CD4-positive, alpha-beta T cell treated with Interferon alpha-2 for 1 hour (primary cell): ENCODE measurements at places on chromosomes 1 and 21.
A peak's percentile ranks its signal among the peaks of the same experiment; 100 is the strongest.

- DNase-seq, result peak; percentile 21
These were observed 20.7 kb upstream of the LGALS8 start for GRCh38 chr1:236502972-236503639.

DNA sequence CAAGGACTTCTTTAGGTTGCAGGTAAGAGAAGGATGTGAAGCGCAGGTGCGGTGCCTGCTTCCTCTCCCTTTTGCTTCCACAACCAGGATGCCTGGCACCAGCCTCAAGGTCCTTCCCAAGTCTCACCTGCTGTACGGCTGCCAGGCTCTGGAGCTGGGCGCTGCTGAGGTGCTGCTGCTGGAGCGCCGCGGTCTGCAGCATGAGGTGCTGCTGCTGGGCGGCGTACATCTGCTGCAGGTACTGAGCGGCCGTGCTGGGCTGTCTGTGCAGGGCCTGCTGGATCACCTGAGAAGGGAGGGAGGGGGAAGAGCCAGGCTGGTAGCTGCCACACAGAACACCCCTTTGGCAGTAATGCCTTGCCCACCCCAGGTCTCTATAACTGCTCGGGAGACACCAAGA lies 51.3 kb upstream of the A3GALT2 start:
- no peak for DNase-seq

- DNase-seq, result no peak
These were observed 1.1 kb upstream of the TNFRSF18 start for GRCh38 chr1:1207571-1207892.

GRCh38 chr1:55650444-55650843 lies 435.3 kb upstream of the USP24 start:
- no peak for DNase-seq

DNA sequence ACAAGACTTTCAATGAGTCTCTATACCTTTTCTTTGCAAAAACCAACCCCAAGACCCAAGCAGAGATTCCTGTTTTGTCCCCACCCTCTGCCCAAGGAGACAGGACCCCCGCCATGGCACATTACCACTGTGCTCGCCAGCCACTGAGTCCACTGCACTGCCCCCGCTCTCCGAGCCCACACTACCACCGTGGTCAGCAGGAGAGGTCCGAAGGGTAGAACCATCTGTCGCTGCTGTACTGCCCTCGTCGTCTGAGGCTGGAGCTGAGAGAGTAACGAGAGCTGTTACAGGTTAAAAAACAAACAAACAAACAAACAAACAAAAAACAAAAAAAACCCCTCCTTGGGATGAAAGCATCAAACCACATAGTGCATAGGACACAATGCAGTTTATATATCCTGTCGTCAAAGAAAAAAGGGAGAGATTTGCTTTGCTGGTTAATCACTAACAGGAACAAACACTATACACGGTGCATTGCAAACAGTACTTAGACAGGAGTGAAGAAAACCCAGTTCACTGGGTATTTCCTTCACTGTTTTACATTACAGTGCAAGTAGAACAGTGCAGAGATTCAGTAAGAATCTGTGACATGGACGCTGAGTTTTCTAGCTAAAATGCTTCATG lies 71.0 kb downstream of the UBR4 start:
- DNase-seq, result no peak

- DNase-seq, result no peak
These were observed 115.7 kb downstream of the LIPI start for GRCh38 chr21:14095056-14095455.

- DNase-seq, result no peak
These were observed 403.4 kb downstream of the MATN1 start for GRCh38 chr1:30319765-30320580.

DNA sequence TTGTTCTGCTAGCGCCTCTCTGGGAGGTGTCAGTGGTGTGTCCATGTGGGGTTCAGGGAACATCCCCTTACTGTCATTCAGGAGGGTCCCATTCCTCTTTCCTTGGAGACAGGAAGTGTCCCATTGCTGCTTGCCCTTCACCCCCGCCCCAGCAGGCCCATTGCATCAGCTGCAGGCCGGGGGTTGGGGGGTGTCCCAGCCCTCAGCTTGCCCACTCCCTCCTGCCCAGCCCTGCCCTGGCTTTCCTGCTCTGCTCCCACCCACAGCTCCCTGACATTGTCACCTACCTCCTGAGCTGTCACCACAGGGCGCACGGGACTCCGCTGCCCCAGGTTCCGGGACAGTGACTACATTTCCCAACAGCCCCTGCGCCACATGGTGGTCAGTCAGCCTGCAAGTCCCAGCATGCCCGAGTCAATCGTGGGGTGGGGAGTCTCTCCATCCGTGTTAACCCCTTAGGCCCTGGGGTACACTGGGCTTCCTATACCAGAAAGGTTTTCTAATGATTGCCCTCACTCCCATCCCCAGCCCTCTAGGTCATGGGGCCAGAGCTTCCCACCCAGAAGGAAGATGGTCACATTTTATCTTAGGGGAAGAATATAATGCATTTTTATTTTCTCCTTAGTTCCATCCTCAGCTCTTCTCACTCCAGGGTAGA lies at the start of gene INPP5B:
TSS of gene INPP5B (minus strand) at position 351 of the 658 bp plus-strand sequence. CDS start 745 bp downstream, outside the sequence.
- peak; percentile 76 for DNase-seq

- DNase-seq, result peak; percentile 48
These were observed 17.1 kb upstream of the TMEM9 start for GRCh38 chr1:201171063-201172036.

GRCh38 chr1:98988904-98989555 lies 15.6 kb downstream of the PLPPR5 start:
- DNase-seq, result no peak

DNA sequence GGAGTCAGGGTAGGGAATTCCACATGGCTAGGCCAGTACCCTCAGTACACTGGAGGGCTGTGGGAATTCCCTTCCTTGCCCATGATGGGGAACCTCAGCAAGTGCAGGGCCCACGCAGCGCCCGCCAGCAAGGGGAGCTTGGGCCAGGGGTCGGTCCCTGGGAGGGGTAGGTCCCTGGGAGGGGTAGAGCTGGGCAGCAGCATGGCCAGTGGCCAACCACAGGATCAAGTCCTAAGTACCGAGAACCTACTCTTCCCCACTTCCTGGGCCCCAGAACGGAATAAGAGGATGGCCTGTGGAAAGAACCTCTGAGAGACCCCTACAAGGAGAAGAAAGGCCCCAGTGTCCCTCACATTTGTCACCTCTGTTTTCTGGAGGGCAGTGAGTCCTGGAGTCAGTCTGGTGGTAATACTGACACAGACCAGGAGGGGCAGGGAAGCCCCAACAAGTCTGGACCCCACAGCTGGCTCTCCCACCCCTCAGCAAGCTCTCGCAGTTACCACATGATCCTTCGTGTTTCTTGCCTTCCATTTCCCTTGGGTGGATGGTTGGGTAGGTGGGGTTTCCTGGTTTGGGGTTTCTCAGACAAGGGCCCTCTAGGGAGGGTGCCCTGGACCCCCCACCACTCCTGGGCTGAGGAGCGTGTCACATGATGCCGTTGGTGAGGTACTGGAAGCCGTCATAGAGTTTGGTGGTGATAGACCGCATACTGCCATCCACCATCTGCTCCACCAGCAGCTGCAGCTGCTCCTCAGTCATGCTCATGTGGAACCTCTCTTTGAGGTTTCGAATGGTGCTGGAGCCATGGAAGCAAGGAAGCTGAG lies 10.3 kb downstream of the ZNF687 start:
- DNase-seq, result no peak

DNA sequence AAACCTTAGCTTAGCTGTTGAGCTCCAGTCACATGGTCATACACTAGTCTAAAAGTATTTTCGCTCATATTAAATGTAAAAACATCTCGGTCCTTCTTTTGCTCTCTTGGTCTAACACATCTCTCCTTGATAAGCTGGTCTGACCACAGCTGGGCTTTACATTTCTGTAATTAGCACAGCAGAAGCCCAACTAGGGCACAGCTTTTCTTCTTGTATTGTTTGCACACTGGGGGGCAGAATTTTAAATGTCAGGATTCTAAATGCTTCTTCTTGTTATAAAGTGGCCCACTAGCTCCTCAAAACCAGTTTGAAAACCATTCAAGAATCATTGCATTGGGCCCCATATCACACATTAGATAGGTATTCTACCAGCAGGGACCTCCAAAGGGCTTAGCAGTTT lies 289.1 kb upstream of the PKN2 start:
- no peak for DNase-seq
